Thymus (tissue), 14 donors: ENCODE measurements at places on chromosomes 12 and 14. TPM values are rescaled to one million over a fixed set of nuclear protein-coding genes. Genes with fewer than 3 reads are reported as not detected.
A peak's percentile ranks its signal among the peaks of the same experiment; 100 is the strongest.

DNA sequence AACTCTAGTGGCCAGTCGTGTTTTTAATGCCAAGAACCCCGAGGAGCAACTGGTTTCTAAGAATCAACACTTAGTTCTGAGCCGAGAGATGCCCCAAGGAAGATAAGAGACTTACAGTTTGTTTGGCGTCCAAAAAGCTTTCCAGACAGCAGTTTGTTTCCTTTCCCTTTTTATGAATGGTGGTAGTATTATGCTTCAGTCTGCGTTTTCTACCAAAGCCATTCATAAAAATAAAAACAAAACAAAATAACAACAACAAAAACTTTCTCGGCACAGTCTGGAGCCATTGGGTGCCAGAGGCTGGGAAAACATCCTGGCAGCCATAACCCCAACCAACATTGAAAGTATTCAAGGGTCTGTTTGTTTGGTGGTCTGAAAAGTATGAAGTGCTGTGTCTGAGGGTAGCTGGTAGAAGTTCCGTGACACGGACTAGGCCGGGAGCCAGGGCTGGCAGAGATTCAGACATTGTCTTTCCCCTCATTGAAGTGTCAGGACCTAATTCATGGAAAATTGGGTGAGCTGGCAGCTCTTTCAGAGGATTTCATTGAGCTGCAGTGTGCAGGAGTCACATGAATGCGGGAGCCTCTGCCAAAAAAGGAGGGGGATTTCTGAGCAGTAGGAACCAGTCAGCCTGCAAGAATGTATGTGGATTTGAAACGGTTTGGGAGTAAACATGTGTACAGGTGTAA lies 124.2 kb downstream of the HMGA2 start:
- no peaks in the 10 kb centered on the region for H3K27me3 ChIP-seq
- H3K27ac ChIP-seq = no peak overlapping the region
- no peak overlapping the region for H3K4me3 ChIP-seq
- H3K4me1 ChIP-seq = no peaks in the 10 kb centered on the region
- DNase-seq = no peak

INF2 gene
- total RNA-seq = 8.7 TPM

- no peak overlapping the region for H3K4me3 ChIP-seq
- no peak for DNase-seq
- peaks cover 10% of the 10 kb centered on the region for H3K4me1 ChIP-seq
- no peaks in the 10 kb centered on the region for H3K27me3 ChIP-seq
- H3K27ac ChIP-seq = no peak overlapping the region
- H3K36me3 ChIP-seq = no peaks in the 10 kb centered on the region
These were observed 18.8 kb downstream of the GPR65 start for GRCh38 chr14:88023658-88024187.

DNA sequence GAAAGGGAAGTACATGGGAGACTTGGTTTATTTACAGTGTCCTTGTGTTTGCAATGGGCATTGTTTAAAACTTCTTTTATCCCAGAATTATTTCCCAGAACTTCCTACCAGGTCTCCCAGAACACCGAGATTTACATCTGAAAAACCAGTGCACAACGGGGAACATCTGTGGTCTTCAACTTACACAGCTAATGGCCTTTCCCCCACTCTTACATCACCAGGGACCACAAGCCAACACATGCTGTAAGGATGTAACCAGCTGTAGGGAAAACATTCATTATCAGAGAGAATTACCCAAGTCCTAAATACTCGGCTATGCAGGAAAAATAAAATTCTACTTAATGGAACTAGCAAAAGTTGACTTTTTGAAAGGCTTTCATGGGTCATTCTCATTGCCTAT lies 267.6 kb downstream of the DUSP6 start:
- no peaks in the 10 kb centered on the region for H3K27me3 ChIP-seq
- H3K27ac ChIP-seq = no peak overlapping the region
- no peaks in the 10 kb centered on the region for H3K36me3 ChIP-seq
- peaks cover 12% of the 10 kb centered on the region for H3K4me1 ChIP-seq
- no peak for DNase-seq
- H3K4me3 ChIP-seq = no peak overlapping the region

DNA sequence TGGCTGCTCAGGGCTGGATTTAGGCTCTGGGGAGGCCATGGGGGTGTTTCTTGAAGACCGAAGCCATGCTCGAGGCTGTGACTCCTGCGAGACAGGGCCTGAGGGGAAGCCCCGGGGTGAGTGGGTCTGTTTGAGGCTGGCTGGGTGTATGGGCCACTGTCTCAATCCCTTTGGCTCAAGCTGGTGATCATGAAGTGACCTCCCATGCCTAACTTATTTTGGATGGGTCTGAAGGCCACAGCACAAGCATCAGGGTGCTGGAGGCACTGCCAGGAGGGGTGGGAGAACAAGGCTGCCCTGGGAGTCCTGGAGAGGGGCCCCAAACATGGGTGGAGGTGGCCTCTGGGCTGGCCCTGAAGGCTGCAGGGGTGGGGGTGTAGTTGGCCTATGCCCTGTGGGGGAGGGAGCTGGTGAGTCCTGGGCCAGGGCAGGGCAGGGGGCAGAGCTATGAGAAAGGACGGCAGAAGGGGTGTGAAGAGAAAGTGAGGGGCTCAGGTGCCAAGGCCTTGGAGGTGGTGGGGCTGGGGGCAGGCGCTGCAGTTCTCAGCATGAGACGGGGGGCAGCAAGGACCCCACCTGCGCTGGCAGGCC lies 100.9 kb downstream of the KIF26A start:
- no peak overlapping the region for H3K4me3 ChIP-seq
- DNase-seq = no peak

TMEM132C gene
- 0.24 TPM for total RNA-seq

KRT6C gene
- 0.28 TPM for total RNA-seq

- peaks cover 24% of the 10 kb centered on the region for H3K4me1 ChIP-seq
- no peak overlapping the region for H3K27ac ChIP-seq
These were observed 834 bp downstream of the ARHGEF25 start for GRCh38 chr12:57611827-57612710.

HAL gene
- total RNA-seq = 0.38 TPM

- no peak for DNase-seq
- H3K36me3 ChIP-seq = no peaks in the 10 kb centered on the region
- no peak overlapping the region for H3K27ac ChIP-seq
- no peak overlapping the region for H3K4me3 ChIP-seq
- H3K4me1 ChIP-seq = no peaks in the 10 kb centered on the region
These were observed 798 bp downstream of the CCDC198 start for GRCh38 chr14:57492859-57493258.

SP1 gene
- total RNA-seq = 37.4 TPM

GRCh38 chr12:100472325-100472724 lies 1.3 kb upstream of the NR1H4 start:
- H3K27me3 ChIP-seq = no peaks in the 10 kb centered on the region
- H3K36me3 ChIP-seq = no peaks in the 10 kb centered on the region
- no peaks in the 10 kb centered on the region for H3K4me1 ChIP-seq

DNA sequence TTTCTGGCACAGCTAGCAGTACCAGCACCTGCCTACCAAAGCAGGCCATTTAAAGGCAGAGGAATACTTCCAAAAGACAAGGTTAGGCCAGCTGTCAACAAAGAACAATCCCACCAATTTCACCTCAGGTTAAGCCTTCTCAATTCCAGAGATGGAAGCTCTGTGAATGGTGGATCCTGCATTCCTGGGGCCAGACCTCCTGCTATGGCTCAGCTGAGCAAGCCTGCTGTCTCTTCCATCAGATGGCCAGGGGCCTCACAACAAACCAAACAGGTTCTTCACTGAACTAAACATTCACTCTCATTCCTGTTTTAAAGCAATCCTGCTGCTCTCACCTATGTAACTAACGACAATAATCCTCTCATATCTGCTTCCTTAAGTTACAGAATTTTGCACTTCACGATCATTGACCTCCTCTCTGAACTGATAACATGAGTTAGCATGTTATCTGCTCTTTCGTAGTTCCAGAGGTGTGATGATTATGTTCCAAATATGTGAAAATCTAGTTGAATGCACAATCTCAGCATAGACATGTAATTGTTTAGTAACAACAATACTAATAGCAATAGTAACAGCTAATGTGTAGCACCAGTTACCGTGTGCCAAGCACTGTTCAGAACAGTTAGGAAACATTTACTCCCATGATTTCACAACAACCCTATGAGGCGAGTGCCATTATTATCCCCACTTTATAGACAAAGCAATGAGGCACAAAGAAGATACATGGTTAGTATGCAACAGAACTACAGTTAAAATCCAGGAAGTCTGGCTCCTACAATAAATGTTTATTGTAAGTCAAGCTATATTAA lies 73.2 kb downstream of the SLC2A13 start:
- no peaks in the 10 kb centered on the region for H3K4me1 ChIP-seq
- H3K27ac ChIP-seq = no peak overlapping the region
- no peaks in the 10 kb centered on the region for H3K27me3 ChIP-seq
- H3K36me3 ChIP-seq = no peaks in the 10 kb centered on the region
- no peak overlapping the region for H3K4me3 ChIP-seq

C12orf50 gene
- total RNA-seq = 0.09 TPM

GRCh38 chr14:64614166-64614565 lies 64.4 kb downstream of the PPP1R36 start:
- H3K27ac ChIP-seq = no peak overlapping the region
- H3K36me3 ChIP-seq = no peaks in the 10 kb centered on the region
- H3K4me1 ChIP-seq = no peaks in the 10 kb centered on the region
- no peaks in the 10 kb centered on the region for H3K27me3 ChIP-seq

INSM2 gene
- 0.05 TPM for total RNA-seq

DNA sequence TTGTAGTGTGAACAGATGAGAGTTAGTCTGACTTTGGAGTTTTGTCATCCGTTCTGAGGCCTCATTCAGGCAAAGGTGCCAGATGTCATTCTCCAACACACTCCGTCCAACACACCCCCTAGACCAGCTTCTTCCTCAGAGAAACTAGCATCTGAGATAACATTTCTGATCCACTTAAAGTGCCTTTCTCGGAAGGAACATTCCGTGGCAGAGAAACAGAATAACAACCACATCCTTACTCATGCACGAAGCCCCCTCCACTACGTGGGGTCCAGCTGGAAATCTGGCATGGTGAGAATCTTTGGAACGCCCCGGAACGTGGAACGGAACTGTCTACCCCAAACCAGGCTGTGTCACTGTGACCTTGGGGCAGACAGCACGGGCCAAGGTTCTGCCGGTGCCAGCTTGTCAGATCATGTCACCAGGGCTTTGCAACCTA lies 17.0 kb upstream of the BCL7A start:
- peaks cover 54% of the 10 kb centered on the region for H3K4me1 ChIP-seq
- no peak for DNase-seq
- H3K4me3 ChIP-seq = peak overlapping the region; percentile 46

DNA sequence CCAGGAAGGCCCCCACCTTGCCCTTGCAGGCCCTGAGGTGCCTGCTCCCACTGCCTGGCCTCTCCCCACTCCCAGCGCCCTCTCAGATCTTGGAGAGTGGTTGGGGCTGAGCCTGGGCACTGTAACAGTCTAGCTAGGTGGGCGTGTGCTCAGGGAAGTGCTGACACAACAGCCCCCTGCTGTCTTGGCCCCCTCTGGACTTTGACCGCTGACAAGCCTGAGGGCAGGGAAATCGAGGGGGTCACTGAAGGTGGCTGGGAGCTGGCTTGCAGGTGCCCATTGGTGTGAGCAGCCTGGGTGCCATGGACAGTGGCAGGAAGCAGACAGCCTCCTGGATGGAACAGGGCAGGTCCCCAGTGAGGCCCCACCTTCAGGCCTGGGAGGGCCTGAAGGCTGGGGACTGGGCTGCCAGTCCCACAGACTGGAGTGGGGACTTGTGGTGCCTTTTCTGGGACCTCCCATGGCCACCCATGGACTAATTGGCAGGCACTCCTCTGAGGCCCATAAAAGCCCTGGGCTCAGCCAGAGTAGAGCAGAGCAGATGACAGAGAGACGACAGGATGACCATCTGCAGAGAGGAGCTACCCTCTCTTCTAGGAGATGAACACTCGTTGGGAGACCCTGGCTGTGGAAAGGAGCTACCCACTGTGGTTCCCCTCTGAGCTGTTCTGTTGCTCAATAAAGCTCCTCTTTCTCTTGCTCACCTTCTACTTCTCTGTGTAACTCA lies 158.6 kb upstream of the SLC38A2 start:
- H3K27me3 ChIP-seq = no peaks in the 10 kb centered on the region
- no peak overlapping the region for H3K27ac ChIP-seq
- DNase-seq = no peak
- no peak overlapping the region for H3K4me3 ChIP-seq

ATL1 gene
- total RNA-seq = 1.5 TPM

DNA sequence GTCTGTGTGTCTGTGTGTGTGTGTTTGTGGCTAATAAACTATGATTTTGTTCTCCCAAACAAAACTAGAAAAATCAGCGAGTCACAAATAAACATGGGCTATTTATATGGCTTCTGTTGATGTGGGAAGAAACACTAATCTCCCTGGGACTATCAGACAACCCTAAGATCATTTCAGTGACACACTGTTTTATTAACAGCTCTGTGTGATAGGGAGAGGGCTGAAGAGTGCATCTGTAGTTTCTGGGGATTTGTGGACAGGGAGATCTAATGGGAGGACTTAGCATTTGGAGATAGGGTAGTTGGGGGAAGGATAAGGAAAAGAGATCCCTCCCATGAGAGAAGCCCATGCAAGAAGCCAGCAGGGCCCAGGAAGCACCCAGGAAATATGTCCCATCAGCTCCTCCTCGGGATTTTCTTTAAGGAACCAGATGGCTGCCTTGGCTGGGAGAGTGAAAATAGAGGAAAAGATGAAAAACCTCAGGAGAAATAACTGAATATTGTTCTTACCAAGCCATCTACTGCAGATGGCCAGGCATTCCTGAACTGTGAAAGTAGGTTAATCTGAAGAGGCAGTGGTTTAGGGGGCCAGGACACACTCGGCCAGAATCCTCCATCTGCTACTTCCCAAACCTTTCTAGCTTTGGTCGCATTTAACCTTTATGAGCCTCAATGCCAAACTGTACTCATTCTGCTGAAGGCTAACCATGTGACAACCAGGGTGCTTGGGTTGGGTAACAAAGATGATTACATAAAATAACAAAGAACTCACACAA lies 253.4 kb downstream of the BTG1 start:
- H3K4me3 ChIP-seq = no peak overlapping the region
- H3K27ac ChIP-seq = no peak overlapping the region
- no peaks in the 10 kb centered on the region for H3K36me3 ChIP-seq
- no peak for DNase-seq

- H3K4me1 ChIP-seq = no peaks in the 10 kb centered on the region
- H3K27me3 ChIP-seq = no peaks in the 10 kb centered on the region
- no peak overlapping the region for H3K27ac ChIP-seq
These were observed 143.3 kb upstream of the AVPR1A start for GRCh38 chr12:63294327-63294632.

- no peaks in the 10 kb centered on the region for H3K27me3 ChIP-seq
- no peaks in the 10 kb centered on the region for H3K36me3 ChIP-seq
- no peak for DNase-seq
- H3K27ac ChIP-seq = no peak overlapping the region
These were observed 4.7 kb upstream of the EPYC start for GRCh38 chr12:91009319-91009950.

GRCh38 chr14:63949696-63950095 lies 96.9 kb downstream of the SYNE2 start:
- H3K4me1 ChIP-seq = no peaks in the 10 kb centered on the region
- DNase-seq = no peak
- no peak overlapping the region for H3K27ac ChIP-seq
- no peak overlapping the region for H3K4me3 ChIP-seq
- no peaks in the 10 kb centered on the region for H3K27me3 ChIP-seq
- H3K36me3 ChIP-seq = peaks cover 13% of the 10 kb centered on the region

GPR132 gene
- 5.9 TPM for total RNA-seq
